ENCODE measurements at places on chromosomes 16 and 17.

DNA sequence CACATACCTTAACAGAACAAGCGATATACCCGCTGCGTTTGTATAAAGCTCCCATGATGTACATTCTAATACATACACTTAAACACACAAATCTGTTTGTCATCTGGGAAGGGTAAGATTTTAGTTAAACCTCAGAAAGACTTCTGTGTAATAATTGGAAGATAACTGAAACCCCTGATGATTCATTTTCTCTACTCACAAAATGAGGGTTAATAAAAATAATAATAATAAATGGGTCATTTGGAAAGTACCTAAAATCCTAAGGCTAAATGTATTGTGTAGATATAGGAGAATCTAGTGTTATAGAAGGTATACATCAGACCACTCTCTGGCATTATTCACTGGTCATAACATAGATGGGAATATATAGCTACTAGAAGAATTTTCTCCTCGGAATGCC, 64.7 kb upstream of the SOX9 start:
- no peak for DNase-seq

DNA sequence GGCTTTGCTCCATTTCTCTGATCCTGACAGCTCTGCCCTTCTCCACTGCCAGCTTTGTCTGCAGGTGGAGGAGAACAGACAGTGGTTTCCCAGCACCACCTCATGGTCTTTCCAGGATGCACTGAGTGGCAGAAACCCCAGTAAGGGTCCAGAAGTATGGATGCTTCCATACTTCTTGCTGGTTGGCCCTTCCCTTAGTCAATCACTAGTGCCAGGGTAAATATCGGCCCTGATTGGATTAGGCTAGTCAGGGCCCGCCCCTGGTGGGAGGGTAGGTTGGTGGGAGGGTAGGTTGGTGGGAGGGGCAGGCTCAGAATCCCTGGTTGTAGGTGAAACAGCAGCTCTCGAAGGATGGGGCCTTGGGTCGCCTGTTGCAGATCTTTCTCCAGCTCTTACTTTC, 10.2 kb downstream of the RNF213 start:
- DNase-seq: no peak

DNA sequence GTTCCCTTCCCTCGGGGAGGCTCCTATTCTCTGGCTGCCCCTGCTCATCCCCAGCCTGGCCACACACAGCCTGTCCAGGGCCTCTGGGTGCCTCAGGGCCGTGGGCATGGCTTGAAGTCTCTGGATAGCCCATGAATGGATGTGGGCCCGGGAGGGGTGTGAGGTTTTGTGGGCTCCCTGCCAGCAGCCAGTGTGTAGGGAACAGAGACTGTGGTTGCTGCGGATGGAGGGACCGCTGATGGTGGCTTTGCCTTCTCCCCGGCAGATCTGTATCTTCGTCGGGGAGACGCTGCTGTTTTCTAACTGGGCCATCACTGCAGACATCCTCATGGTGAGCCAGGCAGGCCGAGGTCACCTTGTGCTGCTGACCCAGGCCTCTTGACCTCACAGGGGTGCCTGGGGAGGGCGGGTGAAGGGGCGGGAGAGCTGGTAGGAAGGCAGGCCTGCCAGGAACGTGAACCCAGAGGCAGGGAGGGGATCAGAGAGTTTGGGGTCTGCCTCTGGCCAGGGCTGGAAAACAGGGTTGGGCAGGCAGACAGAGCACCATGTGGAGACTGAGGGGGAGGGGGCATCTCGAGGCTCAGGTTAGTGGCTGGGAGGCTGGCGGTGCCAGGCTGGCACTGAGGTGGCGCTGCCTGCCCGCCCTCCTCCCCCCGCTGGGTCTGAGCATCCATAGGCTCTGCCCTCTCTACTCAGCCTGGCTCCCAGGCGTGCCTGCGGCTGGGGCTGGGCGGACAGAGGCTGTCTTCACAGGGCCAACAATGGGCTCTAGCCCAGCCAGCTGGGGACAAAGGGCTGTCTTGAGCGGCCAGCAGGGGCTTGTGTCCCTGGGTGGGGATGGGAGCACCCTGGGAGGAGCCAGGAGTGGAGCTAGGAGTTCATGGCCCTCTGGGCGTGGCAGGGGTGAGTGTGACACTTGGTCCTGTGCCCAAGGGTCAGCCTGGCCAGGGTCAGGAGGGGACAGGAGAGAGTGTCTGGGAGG, 21.4 kb downstream of the MYBBP1A start:
- DNase-seq: no peak

DNA sequence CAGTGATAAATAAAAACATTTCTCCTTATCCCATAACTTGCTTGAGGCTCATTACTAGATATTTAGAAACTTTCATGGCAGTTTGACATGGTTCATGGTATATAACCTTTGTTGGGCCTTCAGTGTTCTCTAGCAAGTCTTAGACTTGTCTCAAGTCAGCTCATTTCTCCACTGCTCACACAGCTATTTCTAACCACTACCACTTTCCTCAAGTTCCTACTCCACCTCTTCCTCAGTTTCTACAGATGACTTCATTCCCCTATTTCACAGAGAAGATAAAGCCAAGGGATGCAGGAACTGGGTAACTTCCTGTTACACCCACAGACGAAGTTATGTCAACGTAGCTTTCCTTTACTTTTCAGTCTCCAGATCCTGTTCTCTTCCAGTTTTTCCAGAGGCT, 23.2 kb downstream of the NLK start:
- DNase-seq: no peak

- no peak for DNase-seq
Observed at GRCh38 chr16:77288222-77288621, 89.0 kb downstream of the SYCE1L start.

DNA sequence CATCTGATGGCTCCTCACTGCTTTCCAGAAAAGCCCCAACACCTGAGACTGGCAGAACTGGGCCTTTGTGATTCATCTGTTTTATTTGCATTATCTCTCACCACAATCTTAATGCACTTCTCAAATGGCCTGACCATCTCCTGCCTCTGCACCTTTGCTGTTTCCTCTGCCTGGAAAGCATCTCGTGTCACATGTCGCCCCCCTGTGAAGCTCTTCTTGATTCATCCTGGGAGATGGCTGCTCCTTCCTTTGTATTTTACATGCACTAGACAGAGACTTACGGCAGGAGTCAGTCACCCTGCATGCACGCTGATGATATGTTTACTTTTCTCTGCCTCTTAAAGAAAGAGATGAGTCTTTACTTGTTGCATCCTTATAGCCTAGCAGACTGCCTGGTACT, 30.0 kb downstream of the HNF1B start:
- no peak for DNase-seq

GRCh38 chr17:29012535-29012934, 6.7 kb upstream of the SEZ6 start:
- no peak for DNase-seq

All from D341Med (cell line).